ENCODE measurements at places on chromosomes 5 and 9. TPM values are rescaled to one million over a fixed set of nuclear protein-coding genes. Genes with fewer than 3 reads are reported as not detected.

DNA sequence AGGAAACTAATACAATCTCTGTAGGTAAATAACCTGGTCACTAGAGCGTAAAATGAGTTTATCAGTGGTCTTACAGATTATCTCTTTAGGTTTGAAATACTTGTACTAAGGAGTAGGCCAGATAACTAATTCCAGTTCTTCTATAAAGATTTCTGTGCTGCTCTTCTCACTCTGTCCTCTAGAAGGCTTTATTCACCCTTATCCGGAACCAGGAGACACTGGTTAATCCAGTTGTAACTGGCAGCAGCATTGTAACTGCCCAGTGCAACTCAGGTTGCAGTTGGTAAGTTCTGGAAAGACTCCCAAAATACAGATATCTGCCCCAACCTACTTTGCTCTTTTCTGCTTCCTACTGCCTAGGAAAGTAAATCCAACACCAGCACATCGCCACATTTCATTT is 19.8 kb downstream of the C5orf22 start:
- no peak for DNase-seq

DNA sequence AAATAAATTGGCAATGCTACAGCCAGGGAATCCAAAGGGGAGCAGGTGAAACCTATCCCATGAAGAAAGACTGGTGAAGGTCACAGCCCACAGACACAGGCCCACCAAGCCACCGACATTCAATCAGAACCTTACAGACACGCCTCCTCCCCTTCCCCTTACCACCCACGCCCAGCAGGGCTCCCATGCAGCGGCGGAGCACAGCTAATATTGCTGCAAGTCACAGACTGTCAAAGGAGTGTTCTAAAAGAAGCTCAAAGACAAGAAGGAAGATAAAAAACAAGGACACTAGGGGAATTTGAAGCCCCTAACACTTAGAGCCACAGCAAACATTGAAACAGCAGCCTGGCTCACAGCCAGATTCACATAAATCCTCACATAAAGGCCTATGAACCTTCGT is 91.2 kb downstream of the MED10 start:
- DNase-seq = no peak

DNA sequence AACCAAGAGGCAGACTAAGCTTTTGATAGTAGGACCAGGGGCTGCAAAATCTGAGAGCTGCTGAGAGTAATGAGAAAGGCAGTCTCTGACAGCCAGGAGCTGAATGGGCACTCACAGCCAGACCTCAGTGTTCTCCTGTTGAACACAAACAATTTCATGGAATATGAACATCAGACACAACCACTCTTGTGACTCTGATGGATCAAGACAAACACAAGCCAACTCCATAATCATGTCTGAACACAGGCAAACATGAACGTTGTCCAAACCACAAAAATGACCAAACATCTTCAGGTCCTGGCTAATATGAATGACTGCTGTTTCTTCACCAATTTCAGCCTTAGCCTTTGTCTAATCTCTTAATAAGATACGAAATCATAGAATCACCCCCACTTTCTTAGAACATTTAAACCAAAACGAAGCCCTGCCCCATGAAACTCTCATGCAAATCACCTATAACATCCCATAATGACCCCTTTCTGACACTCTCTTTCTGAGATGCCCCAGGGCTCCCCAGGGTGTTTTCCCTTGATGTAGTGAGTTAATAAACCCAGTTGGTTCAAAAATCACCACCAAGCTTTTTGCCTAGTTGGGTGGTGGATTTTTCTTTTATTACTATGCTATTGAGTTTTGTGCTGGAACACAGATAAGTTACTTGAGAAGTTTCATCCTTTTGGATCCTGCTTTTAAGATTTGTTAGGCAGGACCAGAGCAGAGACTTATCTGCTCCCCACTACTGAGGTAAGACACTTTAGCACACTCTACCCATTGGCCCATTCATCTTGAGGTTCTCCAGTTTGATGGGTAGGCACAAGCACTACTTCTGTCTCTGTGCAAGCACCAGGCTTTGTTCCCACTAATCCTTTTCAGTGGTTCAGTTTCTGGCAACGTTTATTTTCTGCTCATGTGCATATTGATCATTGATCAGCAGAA is 5.9 kb upstream of the ERAP2 start:
- no peak for DNase-seq

DNA sequence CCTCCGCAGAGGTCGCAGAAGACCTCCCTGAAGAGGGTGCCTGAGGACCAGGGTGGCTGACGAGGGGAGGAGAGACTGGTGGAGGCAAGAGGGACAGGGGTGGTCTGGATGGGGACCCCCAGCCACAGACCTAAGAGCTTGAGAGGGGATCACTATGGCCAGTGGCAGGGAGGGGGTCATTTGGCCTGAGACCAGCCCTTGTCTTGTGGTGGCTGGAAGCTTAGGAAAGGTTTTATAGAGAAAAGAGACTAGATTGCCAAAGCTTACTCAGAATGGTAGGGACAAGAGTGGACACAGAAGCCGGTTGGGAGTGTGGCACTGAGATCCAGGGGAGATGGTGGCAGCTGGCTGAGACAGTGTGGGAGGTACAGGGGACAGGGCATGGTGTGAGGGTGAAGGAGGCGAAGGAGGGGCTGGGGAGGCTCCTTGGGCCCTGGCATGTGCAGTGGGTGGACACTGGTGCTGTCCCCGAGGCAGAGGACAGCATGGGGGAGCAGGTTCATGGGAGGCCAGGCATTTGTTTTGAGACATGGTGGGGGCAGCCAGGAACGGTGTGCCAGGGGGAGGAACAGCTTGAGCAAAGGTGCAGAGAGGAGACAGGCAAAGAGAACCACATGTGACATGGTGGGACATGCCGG is 123.0 kb downstream of the C9orf50 start:
- no peak for DNase-seq

GRCh38 chr5:10452768-10453331 is 11.2 kb downstream of the ROPN1L start:
- peak; percentile 76 for DNase-seq

DNA sequence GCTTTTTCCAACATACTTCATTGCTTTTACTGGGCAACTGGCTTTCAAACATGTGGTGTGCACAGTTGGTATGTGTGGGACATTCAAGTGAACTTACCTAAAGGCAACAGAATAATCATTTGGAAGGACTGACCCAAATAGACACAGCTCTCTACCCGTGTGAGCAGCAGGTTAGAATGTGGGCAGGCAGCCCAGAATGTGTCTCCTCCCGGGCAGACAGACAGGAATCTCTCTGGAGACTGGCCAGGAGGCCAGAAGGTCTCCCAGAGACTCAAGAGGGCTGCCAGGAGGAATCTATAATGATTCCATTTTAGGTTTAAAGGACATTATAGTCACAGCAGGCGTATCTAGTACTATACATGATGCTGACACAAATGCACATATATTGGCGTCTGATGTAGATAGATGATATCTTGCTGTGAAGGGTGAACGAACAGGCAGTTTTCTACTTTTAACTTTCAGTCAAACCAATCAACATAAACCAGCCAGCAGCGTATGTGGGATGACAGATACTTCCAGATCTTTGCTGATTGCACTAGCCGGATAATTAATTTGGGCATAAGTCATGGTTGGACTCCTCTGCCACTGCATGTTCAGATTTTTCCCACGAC is 297.4 kb upstream of the ZNF608 start:
- DNase-seq = peak; percentile 33

DNA sequence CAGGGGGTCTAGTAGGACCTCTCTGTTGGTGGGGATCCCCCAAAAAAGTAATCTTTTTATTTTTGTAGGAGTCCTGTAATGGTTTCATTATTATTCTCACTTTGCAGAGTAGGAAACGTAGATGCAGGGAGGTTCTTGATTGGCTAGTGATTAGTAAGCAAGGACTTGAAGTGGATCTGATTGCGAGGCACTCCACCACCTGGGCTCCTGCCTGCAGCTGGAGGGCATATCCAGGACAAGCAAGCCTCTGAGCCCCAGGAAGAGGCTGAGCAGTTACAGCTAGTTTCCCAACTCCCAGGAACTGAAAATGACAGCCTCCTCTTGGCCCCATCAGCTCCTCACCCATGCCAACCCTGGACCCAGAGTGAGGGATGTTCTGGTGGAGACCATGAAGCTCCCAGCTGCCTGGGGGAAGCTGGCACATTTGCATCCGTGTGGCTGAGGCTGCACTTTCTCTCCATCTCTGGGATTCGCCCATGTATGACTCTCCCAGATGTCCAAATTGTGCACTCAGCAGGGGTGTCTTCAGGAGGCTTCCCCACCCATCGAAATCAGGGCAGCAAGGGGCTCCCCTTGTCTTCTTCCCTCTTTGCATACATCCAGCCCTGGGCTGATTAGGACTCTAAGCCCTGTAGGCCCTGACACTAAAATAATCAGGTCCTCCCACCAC is 10.2 kb downstream of the KCNIP1 start:
- no peak for DNase-seq

GRCh38 chr5:161302559-161302958 is 244.0 kb downstream of the GABRB2 start:
- peak; percentile 32 for DNase-seq

DNA sequence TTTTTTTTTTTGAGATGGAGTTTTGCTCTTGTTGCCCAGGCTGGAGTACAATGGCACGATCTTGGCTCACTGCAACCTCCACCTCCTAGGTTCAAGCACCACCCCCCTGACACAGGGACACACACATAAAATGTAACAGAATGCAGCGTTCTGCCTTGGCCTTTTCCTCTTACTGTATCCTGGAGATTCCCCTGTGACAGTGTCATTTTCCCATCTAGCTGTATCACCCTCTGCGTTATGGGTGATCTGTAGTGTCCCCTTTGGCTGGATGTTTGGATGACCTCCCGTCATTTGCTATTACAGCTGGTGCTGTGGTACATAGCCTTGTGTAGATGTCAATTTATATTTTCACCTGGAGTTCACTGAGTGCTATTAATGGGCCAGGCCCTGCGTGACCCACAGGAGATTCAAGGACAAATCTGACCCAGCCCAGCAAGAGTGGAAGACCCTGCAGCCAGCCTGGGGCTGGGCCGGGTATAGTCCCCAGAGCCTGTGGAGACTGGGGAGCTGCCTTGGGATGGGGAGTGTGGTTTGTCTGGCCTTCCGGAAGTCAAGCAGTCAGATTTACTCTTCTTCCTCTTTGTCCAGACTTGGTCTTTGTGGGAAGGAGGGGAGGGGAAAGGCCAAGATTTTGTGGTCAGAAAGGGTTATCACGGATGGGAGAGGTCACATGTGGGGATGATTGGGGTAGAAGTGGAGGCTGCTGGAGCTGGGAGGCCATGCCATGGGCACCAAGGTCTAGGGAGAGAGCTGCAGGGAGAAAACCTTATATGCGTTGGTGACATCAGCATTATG is 43.6 kb downstream of the ERGIC1 start:
- DNase-seq = no peak

- no peak for DNase-seq
Observed at GRCh38 chr5:61496446-61496845, 164.4 kb downstream of the ZSWIM6 start.

- DNase-seq = peak; percentile 9
Observed at GRCh38 chr5:174903172-174903732, 178.9 kb downstream of the MSX2 start.

GRCh38 chr5:148861696-148862095 is 35.3 kb downstream of the ADRB2 start:
- no peak for DNase-seq

DNA sequence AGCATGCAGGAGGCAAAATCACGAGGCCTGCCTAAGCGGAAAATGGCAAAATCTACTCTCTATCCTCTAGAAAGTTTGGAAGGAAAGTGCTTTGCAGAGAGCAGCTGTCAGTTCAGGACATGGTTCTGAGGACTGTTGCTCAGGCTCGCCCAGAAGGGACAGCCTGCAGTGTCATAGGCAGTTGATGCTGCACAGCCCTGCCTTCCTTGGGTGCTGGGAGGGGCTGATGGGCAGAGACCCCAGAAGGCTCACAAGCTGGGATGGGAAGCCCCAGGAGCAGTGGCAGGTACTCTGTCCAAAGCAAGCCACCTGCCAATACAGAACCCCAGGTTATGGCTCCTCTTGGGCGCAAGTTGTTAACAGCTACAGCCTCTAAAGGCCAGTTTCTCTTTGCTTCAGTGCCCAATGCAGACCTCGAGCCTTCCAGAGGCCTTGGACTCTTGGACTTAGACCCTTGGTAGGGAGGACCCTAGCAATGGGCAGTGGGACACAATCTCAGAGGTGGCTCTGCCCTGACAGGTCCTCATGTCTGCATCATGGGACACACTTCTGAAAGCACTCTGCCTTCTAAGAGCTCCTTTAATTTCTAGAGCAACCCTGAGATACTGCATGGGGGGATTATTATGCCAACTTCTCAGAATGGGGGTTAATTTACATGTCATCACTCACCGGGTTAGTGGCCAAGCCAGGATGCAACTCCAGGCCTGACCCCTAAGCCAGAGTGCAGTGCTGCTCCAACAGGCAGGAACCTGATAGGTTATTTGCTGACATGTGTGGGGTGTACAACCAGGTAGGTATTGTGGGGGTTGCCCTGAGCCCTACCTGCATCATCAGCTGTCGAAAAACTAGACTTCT is 57.1 kb downstream of the MACROH2A1 start:
- no peak for DNase-seq

GRCh38 chr9:17462869-17463464 is 115.9 kb upstream of the SH3GL2 start:
- peak; percentile 61 for DNase-seq

FOXI1 gene
- not detected for total RNA-seq

TIMD4 gene
- total RNA-seq = not detected

ADRB2 gene
- 4.1 TPM for total RNA-seq

PNPLA7 gene
- 0.17 TPM for total RNA-seq

PIP5KL1 gene
- total RNA-seq = 2.0 TPM

CARD9 gene
- 0.86 TPM for total RNA-seq
